Anterior cingulate cortex (tissue), 58 donors: ENCODE measurements at places on chromosomes 1 and 21.

DNA sequence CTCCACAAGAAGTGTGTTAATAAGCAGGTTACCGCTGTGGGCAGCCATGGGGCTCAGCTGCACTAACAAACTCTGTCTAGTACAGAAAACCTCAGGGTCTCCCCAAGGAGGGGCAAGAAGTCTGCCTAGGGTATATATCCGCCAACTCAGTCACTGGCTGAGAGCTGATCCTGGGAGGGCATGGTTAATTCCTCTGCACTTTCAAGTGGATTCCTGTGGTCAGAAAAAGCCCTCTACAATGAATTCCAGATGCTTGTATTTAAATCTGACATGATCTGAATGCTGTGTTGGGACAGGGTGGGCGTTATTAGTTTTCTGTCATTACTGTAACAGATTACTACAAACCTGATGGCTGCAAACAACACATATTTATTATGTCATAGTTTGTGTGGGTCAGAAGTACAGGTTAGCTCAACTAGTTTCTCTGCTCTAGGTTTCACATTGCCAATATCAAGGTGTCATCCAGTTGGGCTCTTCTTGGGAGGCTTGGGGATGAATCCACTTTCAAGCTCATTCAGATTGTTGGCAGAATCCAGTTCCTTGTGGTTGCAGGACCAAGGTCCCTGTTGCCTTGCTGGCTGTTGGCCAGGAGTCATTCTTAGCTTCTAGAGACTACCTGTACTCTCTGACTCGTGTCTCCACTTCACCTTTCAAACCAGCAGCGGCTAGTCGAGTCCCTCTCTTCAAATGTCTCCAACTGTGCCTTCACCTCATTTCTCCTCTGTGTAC lies 8.0 kb upstream of the SELE start:
- DNase-seq: no peak

GRCh38 chr1:36608272-36608671 lies 125.6 kb upstream of the CSF3R start:
- DNase-seq: no peak

GRCh38 chr21:46425041-46425440 lies 33.6 kb upstream of the DIP2A start:
- DNase-seq: no peak

GRCh38 chr1:156677616-156678596 lies 699 bp upstream of the NES start:
- peak; percentile 42 for DNase-seq

GRCh38 chr1:186753241-186753640 lies 73.0 kb upstream of the PTGS2 start:
- DNase-seq: no peak

DNA sequence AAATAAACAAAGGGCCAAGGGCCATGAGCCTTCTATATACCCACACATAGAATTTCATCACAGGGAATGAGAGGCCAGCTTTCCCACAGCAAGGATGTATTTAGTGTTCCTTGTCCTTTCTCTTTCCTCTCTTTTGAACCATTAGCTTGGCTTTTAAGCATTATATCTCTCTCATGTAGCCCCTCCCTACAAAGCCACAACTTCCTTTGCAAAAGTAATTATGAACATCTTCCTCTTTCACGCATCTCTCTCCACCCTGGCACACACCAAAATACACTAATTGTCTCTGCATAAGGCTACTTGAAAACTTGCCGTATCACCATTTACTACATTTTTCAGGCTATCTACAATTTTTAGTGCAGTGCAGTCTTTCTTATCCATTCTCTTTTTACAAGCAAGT lies 1.9 kb upstream of the AK5 start:
- DNase-seq: no peak

DNA sequence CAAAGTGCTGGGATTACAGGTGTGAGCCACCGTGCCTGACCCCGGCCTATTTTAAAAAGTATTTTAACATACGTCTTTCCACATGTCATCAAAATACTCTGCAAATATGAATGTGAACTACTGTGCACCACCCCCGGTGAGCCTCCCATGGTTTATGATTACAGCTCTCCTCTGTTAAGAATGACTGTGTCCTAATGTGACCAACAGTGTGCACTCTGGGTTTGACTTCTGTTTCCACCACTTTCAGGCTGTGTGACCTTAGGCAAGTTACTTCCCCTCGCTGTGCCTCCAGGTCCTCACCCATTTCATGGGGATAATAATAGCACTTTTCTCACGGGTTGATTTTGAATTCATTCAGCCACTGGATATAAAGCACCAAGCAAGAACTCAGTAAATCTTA lies 14.7 kb downstream of the AMPD2 start:
- DNase-seq: no peak

DNA sequence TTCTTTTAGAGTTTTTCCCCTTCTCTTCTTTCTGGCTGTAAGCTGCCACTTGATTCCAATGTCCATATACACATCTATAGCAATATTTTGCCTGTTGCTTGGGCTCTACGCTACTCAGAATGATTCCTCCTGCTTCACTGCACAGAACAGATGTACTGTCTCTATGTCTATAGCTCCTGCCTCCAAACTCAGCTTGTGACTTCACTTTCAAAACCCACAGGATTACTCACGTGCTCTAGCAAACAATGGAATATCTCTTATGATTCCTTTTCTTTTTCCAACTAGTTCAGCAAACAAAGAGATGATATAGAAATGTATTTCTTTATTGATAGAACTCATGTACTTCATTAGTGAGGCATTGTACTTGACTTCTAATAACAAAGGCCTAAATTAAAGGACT lies 80.5 kb upstream of the SOX13 start:
- DNase-seq: no peak

DNA sequence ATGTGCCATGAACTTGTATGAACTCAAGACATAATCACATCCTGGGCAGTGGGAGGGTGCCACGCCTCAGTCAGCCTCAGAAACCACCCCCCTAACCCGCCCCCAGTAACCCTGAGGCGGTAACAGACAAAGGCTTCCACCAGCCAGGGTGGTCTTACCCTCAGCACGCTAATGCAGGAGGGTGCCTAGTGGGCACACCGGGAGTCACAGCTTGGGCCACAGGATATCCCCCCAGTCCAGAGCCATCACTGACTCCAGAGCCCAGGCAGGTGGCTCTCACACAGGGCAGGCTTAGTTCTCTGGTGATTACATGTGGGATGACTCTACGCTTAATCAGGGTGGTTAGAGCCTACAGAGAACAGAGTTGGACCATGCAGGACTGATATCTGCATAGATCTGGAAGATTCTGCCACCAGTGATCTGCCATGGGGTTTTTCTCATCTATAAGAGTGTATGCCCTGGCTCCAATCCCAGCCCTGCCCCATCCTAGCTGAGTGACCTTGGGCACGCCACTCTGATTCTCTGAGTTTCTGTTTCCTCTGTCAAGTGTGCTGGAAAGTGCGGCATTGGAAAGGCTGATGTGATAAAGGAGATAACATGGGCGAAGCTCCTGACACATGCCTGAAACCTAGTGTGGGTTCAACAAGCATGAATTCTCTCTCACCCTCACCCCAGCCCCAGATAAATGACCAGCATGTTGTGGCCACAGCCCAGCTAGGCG lies 27.3 kb downstream of the OPTC start:
- no peak for DNase-seq

GRCh38 chr21:42737951-42738590 lies 84.7 kb downstream of the PDE9A start:
- peak; percentile 70 for DNase-seq

DNA sequence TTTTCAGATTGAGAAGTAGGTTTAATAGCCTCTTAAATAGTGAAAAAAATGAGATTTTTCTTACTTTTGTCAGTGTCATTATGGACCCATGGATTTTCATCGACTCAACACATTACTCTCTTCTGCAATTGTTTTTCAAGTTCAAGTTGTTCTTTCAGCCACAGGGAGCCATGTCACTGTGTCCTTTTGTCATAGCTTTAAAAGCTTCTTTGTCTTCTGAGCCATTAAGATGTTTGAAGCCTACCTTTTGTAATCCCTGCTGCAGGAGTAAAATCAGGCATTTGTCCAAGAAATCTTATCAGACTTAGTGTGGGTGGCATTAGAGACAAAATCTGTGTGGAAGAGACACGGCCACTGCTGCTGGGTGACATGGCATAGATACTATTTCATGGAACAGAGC lies 92.8 kb upstream of the ZP4 start:
- no peak for DNase-seq

- no peak for DNase-seq
These were observed 19.4 kb downstream of the TNFSF4 start for GRCh38 chr1:173187671-173188237.

- DNase-seq: no peak
These were observed 199.9 kb downstream of the PRDM2 start for GRCh38 chr1:13899856-13900255.

- no peak for DNase-seq
These were observed 31.5 kb downstream of the ESRRG start for GRCh38 chr1:216691710-216692109.

- no peak for DNase-seq
These were observed 206.0 kb downstream of the LYPLAL1 start for GRCh38 chr1:219379691-219380090.

- no peak for DNase-seq
These were observed 3.8 kb downstream of the UTP25 start for GRCh38 chr1:209831615-209832014.
